Amygdala (tissue), 56 donors: ENCODE measurements at places on chromosomes 4 and X.

- DNase-seq, result no peak
Measured at GRCh38 chrX:139720136-139720535, 12.2 kb upstream of the MCF2 start.

DNA sequence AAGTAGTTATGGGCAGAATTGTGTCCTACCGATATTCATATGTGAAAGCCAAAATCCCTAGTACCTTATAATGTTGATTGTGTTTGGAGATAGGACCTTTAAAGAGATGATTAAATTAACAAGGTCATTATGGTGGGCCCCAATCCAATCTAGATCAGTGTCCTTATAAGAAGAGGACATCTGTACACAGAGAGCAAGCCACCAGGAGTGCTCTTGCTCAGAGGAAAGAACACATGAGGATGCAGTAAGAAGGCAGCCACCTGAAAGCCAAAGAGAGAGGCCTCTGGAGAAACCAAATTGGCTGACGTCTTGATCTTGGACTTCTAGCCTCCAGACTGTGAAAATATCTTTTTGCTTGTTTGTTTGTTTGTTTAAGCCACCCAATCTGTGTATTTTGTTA, 1290.8 kb upstream of the PABPC4L start:
- no peak for DNase-seq

DNA sequence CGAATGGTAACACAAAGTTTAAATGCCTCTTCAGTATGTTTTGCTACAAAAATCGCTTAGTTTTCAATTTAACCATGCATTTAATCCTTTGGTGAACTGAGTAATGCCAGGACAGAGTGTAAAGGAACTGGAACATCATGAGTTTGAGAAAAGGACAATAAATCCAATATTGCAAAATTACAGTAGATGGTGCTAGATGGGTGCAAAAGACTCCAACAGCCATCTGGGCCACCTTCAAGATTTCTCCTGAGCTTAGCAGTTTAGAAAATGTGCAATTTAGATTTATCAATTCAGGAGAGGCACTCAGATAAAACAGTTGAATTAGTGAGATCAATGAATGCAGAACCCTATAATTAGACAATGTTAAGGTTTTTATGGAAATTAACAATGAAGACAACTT, 33.2 kb upstream of the MID1IP1 start:
- peak; percentile 1 for DNase-seq

DNA sequence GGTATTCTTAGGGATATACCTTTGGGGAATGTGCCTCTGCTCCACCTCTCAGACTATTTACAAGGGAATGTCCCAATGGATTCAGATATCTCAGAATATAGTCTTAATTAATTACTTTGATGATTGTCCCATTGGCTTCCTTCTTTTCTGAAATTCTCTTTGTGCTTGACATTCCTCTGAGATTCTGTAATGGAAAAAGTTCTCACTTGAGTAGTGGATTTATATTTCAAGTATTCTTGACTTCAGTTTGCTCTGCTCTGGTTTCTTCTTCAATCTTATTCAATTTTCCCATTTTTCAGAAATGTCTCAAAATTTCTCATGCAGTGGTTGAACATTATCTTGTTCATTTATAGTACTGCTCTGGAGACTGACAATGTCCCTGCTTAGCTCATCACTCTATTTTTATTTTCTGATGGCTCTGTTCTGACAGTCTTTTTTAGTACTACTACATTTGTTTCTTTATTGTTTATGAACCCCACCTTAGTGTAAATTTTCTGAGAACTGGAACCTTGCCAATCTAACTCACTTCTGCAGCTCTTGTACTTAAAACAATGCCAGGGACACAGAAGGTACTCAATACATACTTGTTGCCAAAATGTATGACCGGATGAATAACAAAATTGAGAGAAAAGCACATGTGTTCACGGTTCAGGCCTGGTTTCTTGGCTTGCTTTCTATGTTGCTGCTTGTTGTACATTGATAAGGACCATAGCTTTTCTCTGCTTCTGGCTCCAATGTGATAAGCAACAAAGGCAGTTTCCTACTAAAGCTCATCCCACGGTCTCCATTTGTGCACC, 471.7 kb downstream of the GASK1B start:
- no peak for DNase-seq

- no peak for DNase-seq
Measured at GRCh38 chrX:151039351-151039750, 56.2 kb downstream of the HMGB3 start.

DNA sequence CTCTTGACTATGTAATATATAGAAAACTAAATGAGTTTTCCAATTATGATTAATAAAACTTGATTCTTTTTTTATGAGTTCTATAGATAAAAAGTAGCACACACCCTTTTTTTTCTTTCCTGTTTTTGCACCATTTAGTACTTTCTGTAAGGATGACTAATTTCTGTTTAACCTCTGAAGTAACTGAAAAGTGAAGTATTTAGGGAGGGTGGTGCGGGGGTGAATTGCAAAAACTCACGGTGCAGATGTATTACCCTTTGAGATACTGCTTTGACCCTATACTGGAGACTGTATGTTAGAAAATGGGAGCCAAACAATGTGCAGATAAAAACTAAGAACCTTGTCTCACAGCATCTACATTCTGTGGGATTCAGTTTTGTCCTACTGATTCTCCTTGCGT, 471.6 kb downstream of the DTHD1 start:
- no peak for DNase-seq

DNA sequence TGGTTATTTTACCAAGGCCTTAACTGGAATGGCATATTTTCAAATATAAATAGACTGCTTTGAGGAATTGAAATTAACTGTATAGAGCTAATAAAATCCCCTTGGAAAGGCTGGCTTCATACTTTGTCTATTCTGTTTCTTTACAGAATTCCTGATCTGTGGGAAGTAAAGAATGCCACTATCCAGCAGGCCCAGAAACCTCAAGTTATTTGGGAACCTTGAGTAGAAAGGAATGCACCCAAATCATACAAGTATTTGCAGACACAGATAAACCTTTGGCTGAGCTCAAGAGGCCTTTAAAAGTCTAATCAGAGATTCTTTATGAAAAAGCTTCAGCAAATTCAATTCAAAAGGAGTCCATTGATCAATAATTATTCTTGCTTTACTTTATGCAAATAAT, 975.7 kb upstream of the PABPC4L start:
- DNase-seq, result no peak

DNA sequence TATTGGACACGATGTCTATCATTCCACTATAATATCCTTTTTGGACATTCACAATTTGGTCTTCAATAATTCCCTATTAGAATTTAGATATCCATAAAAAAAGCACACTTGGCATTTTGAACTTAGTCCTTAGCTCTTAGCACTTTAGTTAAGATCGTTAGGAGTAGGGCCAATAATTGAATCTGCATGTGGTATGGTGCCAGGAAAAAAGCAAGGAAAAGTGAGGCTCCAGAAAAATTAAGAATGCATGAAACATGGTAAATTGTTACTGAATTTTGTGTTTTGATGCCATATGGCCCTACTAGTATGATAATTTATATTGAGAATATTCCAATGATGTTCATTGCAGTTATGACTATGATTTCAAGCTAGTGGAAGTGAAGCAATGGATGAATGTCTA, 53.6 kb upstream of the TEX13A start:
- no peak for DNase-seq

GRCh38 chr4:7719354-7720174, 220.1 kb downstream of the AFAP1 start:
- peak; percentile 15 for DNase-seq

- no peak for DNase-seq
Measured at GRCh38 chr4:110634350-110635162, 11.7 kb upstream of the PITX2 start.

- no peak for DNase-seq
Measured at GRCh38 chr4:157838366-157838765, 334.5 kb downstream of the GASK1B start.

- DNase-seq, result no peak
Measured at GRCh38 chr4:169090484-169091215, 80.6 kb upstream of the CBR4 start.
